ENCODE measurements at places on chromosomes 16 and 17.

DNA sequence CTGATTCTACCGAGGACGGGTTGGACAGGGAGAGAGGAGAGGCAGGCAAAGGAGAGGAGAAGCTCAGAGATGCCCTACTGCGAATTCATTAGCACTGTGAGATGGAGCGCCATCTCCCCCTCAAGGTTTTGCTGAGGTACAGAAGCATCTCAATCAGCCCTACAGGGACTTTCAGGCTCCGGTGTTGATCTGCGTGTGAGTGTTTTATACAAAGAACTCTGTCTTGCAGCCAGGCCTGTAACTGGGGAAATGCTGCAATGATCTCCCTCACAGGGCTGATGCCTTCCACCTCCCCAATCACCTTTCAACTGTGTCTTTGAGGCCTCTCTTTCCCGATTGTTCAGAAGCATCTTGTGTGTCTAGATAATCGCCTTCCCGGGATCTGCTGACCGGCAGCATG is 74.8 kb downstream of the IRX6 start:
- DNase-seq, result no peak

- DNase-seq, result no peak
Observed at GRCh38 chr17:66725956-66726355, 109.0 kb upstream of the CACNG5 start.

DNA sequence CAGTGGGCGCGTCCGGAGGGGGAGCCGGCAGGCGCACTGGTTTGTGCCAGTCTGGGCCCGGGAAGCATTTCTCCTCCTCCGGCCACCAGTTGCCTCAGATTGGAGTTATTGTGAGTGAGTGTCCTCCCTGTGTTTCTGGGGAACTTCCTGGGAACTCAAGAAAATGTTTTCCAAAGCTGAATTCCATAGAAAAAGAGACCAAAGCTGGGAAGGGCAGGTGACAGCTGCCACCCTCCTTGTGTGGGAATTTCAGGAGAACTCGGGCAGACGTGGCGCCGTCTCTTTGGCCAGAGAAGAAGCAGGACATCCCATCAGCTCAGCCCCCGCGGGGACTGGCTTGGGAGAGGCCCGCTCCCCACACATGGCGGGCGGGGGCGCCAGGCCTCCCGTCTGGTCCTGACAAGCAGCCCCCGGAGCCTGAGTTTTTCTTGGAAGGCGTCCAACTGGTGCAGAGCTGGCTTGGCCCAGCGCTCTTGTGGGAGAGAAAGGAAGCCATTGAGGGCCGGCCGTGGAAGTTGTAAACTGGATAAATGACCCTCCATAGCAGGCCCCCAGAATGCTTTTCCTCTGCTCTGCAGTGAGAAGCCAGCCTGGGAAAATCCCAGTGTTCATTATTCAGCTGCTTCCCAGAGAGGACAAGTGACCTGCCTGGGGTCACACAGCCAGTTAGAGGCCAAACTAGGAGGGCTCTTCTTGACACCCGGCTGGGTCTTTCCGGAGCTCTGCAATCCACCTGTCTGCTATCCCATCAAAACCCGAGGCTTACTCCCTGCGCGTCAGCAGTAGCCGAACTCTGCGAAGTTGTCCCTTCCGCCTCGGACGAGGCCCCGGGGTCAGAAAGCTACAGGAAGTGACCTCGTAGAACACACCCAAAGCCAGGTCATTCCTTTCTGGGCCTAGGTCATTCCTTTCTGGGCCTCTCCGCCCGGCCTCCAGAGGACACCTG is 39.2 kb upstream of the GSE1 start:
- DNase-seq, result peak; percentile 49

DNA sequence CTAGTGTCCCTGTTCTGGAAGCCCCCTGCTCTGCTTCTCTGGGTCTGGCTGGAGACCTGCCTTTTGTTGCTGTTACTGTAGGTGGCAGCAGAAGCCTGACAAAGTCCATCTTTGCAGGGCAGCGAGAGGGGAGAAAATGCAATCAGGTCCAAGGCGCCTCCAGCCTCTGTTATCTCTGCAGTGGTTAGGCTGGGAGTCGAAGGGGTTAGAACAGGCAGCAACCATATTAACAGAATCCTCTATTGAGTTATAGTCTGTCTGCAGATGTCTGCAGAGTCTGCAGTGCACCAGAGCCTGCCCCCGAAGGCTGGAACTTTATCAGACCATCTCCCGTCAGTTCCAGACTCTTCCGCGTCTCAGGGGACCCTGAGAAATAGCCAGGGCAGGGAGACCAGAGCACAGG is 404.9 kb upstream of the EEF2KMT start:
- DNase-seq, result peak; percentile 33

GRCh38 chr16:58107709-58108108 is 21.5 kb downstream of the CFAP20 start:
- DNase-seq, result no peak

GRCh38 chr16:30184096-30184890 is 891 bp downstream of the CORO1A start:
- peak; percentile 19 for DNase-seq
